NCI-H748 treated with DMSO at 0.1 percent for 48 hours (cell line): ENCODE measurements at places on chromosomes 16 and 17.

DNA sequence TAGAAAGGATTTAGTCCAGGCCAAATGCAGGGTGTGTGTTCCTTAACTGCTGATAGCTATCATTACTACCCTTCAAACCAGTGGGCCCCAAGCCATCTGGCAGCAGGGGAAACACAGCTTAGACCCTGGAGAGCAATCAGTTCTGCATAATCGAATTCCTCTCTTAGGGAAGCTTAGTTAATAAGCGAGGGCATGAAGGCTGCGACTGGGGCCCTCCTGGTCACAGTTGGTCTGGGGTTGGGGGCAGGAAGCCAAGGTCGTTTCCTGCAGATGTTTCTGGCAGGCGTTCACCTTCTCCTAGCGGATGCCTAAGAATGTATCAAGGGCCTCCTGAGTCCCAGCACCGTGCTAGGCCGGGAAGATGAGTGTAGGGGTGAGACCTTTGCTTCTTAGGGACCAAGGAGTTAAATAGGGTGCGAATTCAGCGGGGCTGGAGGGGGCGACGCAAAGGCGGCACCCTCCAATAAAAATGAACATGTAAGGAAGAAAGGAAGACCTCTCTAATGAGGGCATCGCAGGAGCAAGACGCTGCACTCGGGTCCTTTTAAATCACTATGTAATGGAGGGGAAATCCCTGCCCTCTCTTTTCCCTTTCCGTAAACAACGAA is 16.5 kb upstream of the EEF2K start:
- DNase-seq, result no peak

- no peak for DNase-seq
Measured at GRCh38 chr17:5209396-5209795, 17.7 kb upstream of the ZNF594 start.

DNA sequence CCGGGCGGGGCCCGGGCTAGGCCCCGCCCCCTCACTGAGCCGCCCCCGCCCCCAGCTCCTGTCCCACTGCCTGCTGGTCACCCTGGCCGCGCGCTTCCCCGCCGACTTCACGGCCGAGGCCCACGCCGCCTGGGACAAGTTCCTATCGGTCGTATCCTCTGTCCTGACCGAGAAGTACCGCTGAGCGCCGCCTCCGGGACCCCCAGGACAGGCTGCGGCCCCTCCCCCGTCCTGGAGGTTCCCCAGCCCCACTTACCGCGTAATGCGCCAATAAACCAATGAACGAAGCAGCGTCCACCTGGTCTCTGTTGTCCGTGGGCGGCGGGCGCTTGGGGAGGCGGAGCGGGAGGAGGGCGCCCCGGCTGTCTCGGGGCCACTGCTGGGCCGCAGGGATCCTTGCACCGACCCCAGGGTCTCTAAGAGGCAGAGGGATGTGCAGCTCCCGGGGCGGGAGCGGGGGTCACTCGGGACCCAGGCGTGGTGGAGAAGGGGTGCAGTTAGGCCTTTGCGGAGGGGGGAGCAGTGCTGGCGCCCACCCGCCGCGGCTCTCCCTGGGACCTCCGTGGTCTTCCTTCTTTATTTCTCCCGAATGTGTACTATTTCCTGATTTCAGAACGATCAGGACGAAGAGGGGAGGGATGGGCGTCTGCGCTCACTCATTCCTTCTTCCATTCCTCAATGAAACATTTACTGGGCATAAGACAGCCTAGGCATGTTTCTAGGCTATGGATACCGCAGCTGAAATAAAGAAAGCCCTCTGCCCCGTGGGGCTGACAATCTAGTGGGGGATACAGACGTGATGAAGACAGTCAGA is 2.0 kb downstream of the HBZ start:
- no peak for DNase-seq

DNA sequence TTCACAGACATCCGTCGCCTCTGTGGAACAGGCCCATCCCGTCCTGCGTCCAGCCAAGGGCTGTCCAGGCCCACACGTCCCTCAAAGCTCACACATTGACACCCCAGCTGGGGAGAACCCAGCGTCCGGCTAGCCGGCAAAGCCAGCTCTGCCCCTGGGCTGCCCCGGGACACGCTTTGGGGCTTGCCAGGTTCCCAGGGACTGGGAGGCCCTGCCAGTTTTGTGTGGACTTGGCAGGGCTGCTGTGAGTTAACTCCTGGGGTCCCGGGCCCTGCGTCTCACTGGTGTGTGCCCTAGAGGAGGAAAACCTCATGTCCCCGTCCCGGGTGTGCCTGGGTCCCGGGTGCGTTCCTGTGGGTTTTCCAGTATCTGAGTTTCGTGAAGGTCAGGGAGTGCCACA is 6.3 kb downstream of the SOX8 start:
- no peak for DNase-seq

DNA sequence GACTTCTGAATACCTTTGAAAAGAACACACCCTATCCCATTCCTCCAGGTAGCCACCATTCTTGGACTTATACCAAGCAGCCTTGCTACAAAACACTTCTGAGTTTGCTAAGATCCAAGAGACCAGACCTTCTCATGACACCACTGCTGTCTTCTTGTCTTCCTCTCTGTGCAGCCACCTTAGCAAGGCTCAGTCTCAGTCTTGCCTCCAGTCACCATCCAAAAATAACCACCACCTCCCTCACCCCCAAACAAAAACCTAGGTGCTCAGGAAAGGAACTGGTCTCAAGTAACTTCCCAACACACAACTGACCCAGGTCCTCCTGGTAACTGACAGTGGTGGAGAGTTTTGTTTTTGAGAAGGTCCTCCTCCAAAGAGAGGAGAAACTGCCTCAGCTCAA is 90.9 kb upstream of the CORO6 start:
- no peak for DNase-seq

- DNase-seq, result no peak
Measured at GRCh38 chr17:59357219-59357697, 25.8 kb downstream of the YPEL2 start.

GRCh38 chr17:48429638-48430586 is at the start of gene SKAP1:
Gene SKAP1 (minus strand): TSS chr17:48430214.
- DNase-seq, result no peak

GRCh38 chr17:74637265-74637664 is 13.7 kb upstream of the CD300E start:
- no peak for DNase-seq

GRCh38 chr17:65163990-65164495 is 26.9 kb downstream of the RGS9 start:
- DNase-seq, result no peak
